ENCODE measurements at places on chromosomes 5 and 9.

DNA sequence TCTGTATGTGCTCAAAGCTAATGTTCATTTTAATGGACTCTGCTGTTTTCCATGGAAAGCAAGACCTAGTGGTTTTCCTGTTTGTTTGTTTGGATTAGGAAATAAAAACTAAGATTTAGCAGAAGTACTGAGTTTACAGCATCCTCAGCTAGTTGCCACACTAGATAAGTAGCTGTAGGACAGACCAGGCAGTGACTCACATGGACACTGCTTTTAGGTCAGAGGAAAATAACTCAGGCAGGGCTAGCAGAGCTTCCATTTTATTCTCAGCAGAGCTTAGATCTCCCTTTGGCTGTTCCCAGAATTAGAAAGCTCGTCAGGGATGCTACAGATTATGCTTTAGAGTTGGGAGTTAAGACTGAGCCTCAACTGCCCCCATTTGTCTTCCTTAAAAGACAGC, 204.4 kb downstream of the SH3GL2 start:
- DNase-seq: no peak

- DNase-seq: no peak
Measured at GRCh38 chr5:21791304-21791703, 1061.8 kb downstream of the CDH12 start.

- no peak for DNase-seq
Measured at GRCh38 chr9:130442746-130443455, 1.9 kb upstream of the ASS1 start.

- no peak for DNase-seq
Measured at GRCh38 chr5:73617510-73618279, 8.3 kb upstream of the ARHGEF28 start.

DNA sequence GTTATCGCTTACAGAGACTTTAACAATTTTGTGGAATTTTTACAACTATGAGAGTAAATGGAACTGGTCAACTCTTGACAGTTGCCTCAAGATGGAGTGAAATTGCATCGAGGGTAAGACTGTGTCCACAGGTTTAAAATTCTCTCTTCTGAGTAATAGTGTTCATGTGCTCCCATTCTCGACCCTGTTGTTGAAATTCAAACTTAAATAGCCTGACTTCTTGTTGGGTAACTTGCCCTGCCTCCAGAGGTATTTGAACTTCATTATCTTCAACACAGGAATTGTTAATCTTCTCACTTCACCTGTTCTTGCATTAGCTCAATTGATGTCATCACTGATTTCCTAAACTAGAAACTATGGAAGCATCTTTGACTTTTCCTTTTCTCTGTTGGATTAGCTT, 77.5 kb downstream of the PIP5K1B start:
- DNase-seq: no peak

DNA sequence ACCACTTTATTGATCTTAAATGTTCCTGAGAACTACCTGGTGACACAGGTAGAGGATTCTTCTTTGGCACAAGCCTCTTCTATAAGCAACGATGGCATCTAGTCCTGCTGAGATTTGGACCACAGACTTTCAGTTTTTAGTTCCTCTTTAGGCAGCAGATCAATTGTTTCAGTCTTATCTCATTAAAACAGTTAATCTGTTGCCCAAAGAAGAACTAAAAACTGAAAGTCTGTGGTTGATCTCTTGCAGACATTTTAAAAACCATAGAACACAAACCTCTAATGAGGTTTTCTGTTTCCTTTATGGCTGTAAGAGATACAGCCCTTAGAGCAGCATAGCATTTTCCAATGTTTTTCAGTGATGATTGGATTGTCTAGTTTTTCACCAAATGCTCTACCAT, 480.9 kb downstream of the MTRR start:
- DNase-seq: no peak

DNA sequence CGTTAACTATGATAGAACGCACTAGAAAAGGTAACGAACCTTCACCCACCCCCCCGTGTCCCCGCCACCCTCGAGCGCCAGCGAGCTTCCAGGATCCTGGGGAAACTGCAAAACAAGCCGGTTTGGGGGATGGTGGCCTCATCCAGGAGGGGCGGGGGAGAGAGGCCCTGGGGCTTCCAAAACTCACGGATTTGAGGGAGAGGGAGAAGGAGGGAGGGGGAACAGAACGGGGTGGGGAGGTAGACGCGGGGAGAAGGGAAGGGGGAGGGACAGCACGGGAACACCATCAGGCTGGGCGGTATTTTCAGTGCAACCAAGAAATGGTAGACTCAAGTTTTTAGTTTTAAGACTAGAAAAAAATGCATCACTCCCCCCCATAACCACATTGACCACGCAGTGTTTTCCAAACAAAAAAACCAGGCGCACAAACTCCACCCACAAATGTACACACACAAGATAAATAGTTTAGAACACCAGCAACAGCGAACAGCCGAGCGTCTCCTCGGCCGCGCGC, 1.4 kb downstream of the NRARP start:
- no peak for DNase-seq

GRCh38 chr5:68190619-68191018, 24.9 kb upstream of the PIK3R1 start:
- no peak for DNase-seq

GRCh38 chr9:19162956-19163355, 35.7 kb upstream of the PLIN2 start:
- DNase-seq: no peak

DNA sequence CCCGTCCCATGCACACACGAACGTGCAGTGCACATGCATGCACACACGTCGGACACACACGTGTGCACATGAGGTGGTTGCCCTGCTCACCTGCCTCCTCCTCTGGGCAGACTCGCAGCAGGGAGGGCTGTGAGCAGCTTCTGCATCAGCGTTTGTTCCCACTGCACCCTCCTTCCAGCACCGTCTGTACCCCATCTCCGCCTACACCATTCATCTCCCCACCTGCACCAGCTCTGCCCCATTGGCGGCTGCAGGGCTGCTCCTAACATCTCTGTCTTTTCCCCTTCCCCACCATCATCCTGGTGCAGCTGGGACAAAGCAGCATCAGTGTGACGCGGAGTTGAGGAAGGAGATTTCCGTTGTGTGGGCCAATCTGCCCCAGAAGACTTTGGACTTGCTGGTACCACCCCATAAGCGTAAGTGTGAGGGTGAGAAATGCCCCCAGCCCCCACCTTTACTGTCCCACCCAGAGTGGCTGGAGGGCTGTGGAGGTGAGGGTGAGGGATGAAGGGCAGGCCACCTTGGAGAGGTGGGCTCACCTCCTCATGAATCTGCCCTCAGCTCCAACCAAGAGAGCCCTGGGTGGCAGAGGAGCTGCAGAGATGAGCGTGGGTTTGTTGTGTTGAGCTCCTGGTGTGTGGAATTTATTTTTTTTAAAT, 234.6 kb downstream of the CACNA1B start:
- no peak for DNase-seq

DNA sequence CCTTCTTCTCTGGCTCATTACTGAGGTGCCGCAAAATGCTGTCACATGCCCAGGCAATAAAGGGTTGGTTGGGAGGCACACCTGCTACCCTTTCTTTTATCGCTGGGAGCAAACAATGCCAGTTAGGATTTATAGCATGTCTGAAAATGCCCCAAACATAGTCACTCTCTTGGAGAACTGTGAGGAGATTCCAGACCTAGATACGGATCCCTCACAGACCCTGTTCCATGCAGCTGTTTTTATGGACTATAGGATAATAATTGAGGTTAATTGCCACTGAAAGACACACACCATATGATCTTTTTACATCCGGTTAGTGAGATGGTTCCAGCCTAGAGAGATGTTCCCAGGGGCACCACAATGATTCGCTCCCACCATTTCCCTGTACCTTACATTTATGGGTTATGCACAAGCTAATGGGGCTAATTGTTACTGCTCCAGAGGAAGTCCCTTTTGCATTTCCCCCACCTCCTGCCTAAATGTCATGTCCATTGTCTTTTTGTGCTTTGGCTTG, 318.1 kb downstream of the PIK3R1 start:
- DNase-seq: no peak

DNA sequence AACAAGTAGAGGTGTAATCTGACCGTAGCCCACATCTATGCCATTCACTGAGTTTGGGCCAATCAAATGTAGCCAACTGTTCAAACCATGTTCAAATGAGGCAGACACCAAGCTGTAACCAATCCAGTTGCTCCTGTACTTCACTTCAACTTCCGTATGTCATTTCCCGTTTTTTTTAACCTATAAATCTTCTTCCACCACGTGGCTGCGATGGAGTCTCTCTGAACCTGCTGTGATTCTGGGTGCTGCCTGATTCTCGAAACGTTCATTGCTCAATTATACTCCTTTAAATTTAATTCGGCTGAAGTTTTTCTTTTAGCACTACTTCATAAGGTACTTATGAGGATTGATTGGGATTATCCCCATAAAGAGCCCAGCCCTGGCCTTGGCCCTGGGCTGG, 179.7 kb downstream of the PIK3R1 start:
- DNase-seq: no peak

GRCh38 chr9:124767821-124768220, 3.3 kb downstream of the NR6A1 start:
- DNase-seq: no peak

DNA sequence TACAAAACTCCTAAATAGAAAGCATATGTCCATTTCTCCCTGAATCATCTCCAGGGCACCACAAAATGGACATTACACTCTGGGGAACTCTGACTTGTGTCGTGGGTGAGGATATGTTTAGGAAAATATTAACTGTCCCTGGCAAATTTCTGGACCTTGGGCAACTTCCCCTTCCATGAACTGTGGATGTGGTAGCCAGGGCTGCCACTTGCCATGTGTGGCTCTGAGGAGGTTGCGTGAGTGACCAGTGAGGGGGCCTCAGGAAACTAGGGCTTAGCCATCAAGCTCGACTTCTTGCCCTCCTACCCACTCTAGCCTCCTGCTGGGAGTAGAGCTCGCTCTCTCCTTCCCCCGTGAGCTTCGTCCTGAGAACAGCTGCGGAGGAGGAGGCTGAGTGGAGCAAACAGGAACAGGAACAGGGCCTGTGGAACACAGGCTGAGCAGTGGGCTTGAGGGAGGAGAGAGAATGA, 13.8 kb upstream of the STC2 start:
- DNase-seq: no peak

DNA sequence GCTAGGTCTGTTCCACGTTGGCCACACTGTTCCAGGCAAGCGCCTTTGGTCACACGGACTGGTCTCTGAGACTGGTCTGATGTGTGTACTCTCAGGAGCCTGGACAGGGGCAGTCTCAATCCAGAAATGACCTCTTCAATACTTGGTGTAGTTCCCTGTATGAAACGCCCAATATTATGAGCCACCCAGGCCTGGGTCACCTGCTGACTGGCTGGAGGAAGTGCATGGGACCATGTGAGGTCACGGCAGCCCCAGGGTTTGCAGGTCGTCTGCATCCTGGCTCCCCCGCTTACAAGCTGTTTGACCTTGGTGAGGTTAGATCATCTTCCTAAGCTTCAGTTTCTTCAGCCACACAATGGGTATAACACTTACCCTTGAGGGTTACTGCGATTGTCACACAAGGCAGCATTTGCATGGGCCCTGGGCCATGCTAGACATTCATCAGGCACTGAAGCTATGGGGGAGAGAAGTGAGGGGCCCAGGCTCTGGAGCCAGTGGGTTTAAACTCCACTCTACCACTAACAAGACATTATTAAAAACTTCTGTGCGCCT, 5.2 kb upstream of the GRHPR start:
- no peak for DNase-seq

- no peak for DNase-seq
Measured at GRCh38 chr5:116908537-116908936, 333.9 kb upstream of the SEMA6A start.

- DNase-seq: no peak
Measured at GRCh38 chr9:114732823-114733222, 50.8 kb upstream of the TEX48 start.

DNA sequence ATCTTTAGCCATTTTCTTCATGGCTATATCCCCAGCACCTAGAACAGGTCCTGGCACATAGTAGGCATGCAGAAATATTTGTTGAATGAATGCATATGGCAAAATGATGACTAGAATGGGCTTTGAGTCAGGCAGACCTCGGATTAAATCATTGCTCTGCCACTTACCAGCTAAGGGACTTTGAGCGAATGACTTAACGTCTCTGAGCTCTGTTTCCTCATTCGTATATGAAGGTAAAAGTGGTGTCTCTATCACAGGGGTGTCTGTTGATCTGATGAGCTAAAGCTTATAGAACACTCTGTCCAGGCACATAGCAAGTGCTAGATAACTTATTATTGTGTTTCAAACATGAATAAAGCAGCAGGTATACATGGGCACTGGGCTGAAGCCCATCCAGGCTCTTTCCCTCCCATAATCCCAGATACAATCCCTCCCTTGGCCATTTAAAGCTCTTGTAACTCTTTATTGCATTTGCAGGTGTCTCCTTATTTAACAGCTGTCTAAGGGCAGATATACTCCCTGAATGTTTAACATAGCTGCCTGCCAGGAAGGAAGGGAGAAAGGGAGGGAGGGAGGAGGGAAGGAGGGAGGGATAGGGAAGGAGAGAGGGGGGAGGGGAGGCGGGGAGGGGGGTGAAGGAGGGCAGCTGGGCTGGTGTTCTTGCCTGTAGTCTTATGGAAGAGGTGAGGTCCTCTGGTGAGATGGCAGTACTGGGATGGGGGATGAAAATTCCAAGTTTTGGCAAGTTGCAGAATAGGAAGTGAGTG, 23.2 kb upstream of the STXBP1 start:
- DNase-seq: no peak

GRCh38 chr5:38723426-38723825, 122.4 kb upstream of the OSMR start:
- no peak for DNase-seq

GRCh38 chr5:154209591-154210081, 19.1 kb downstream of the GALNT10 start:
- no peak for DNase-seq

- DNase-seq: no peak
Measured at GRCh38 chr5:95940758-95941682, 20.6 kb downstream of the ELL2 start.

DNA sequence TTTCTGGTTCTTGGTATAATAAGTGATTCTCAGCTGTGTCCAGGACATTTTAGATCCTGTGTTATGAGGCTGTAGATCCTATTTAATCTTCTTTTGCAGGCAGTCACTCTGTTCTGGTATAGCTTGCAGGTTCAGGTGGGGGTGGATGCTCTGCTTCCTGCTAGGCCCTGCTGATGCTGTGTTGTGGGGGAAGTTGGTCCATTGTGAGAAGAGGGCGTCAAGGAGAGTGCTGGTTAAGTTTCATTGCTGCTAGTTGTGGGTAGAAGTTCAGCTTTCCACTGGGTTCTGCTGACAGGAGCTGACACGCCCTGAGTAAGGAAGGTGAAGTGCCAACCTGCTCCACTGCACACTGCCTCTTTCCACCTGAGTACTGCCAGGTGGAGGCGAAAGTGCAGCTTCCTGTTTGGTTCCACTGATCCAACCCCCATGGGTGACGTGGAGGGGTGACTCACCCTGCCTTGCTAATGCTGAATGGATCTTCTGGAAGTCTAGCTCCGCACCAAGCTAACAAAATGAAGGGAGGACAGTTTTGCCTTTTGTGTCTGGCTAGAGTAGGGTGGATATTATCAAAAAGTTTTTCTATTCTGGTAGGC, 16.3 kb downstream of the NMRK1 start:
- peak; percentile 24 for DNase-seq
